IPS DF 19.7 (cell line): ENCODE measurements at places on chromosomes 3 and 15.

DNA sequence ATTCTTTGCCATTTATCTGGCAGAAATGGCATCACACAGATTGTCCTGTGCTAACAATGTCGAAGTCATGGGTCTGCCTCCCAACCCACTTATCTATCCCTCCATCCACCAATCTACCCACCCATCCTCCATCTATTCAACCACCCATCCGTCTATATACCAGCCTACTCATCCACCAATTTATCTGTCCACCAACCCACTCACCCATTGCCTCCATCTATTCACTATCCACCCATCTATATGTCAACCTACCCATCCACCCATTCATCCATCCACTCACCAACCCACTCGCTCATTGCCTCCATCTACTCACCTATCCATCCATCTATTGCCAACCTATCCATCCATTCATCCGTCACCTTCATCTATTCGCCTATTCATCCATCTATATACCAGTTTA, 521.2 kb downstream of the SHQ1 start:
- no peak for DNase-seq

DNA sequence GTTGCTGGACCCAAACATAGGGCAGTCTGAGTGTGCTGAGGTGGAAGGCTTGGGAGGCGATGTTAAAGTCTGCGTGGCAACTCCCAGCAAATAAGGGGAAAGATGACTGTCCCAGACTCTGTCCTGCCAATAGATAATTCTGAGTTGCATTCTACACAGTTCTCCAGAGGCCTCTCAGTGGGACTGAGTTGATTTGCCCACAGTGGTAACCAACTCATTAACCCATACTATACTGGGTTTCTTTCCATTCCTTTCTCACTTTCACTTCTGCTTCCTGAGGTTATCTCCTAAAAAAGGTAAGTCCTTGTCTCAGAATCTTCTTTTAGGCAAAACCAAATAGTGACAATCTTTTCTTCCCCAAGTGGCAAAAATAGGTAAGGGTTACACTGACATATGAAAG, 549.9 kb upstream of the DPPA4 start:
- DNase-seq: no peak

DNA sequence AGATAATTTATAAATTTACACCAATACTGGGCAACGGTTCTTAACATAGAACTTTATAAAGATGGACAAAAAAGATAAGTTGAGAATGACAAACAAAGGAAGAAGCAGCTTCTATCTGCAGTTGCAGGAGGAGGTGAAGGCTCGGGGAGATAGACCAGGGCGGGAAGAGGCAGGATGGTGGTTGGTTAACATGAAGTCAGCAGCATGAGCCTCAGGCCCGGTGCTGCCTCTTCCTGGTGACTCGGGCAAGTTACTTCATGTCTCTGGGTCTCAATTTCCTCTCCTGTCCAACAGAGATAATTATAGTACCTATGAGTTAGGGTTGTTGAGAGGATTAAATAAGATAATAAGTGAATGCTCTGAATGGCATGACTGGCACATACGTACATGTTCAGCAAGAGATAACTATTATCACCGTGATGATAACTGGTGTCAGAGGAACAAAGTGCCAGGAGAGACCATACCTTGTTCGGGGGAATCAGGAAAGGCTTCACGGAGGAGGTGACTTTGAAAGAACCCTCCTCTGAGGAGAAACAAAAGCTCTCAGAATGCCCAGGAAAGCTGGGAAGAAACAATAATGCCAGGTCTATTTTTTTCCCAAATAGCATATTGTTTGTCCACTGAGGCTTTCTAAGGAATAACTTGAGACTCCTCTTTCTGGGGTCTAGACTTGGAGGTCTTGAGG, 4.4 kb downstream of the PAK6 start:
- no peak for DNase-seq

GRCh38 chr3:195285372-195285771, 14.4 kb upstream of the XXYLT1 start:
- no peak for DNase-seq

DNA sequence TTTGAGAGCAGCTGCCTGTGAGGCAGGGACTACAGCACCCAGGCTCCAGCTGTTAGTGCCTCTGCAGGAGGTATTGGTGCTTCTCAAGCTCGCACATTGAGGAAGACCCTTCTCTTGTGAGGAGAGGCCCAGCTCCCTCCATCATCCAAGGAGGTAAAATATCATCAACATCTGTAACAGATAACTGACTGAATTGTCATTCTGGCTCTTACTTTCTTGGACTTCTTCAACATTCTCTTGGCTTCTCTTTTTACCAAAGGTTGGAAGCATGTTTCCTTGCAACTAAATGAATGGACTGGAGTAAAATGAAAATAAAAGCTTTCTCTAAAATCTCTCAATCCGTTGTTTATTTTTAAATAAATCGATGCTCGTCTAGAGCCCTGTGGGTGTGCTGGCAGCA, 53.1 kb upstream of the PXYLP1 start:
- no peak for DNase-seq

DNA sequence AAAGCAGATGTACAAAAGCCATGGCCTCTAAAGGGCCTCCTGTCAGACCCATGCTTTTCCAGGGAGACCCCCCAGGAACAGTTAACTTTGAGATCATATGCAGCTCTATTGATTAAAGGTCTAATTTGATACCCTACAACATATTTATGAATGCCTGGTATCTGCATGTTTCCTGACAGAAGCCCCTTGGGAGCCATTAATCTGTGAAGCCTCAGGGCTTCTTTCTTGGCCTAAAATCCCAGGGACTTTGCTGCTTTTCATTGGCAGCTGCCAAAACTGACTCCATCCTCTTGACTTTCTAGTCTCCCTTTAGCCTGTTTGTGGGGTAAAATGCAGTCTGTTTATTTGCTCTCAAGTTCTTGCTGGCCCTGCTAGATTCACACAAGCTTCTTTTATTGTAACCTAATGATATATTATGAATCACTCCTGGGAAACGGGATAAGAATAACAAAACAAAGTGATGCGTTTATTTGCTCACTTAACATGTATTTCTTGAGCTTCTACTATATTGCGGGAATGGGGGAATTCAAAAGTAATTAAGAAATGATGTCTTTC, 257.0 kb downstream of the LSAMP start:
- DNase-seq: no peak

DNA sequence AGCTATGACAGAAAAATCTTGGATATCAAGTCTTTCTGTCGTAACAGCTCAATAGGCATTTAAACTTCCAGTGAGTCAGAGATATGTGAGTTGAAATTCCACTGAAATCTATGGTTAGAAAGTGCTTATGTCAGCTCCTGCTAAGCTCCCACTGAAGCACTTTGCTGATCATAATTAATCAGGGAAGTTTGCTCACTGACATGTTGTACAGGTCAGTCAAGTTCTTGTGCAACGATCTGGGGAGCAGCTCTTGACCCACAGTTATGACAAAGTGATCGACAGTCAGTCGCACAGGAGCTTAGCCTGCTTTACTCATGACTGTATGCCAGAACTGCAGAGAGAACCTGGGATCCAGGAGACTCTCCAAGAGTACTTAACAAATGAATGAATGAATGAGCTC, 453.5 kb downstream of the SOX2 start:
- no peak for DNase-seq

DNA sequence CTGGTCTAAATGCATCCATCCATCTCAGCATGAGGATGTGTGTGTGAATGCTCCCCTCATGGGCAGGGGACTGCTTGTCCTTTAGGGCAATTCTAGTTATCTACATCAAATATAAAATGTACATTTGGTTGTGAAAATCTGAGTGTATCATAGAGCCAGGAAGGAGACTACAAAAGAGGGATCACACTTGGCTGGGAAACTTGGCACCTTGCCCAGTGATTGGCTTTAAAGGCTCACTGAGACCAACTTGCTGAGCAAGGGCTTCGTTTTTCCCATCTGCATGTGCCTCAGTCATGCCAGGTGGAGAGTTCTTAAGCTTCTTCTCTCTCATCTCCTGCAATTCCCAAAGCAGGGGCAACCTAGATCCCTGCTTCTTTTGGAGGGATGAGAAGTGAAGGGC, 5.2 kb downstream of the CAPN3 start:
- DNase-seq: no peak

DNA sequence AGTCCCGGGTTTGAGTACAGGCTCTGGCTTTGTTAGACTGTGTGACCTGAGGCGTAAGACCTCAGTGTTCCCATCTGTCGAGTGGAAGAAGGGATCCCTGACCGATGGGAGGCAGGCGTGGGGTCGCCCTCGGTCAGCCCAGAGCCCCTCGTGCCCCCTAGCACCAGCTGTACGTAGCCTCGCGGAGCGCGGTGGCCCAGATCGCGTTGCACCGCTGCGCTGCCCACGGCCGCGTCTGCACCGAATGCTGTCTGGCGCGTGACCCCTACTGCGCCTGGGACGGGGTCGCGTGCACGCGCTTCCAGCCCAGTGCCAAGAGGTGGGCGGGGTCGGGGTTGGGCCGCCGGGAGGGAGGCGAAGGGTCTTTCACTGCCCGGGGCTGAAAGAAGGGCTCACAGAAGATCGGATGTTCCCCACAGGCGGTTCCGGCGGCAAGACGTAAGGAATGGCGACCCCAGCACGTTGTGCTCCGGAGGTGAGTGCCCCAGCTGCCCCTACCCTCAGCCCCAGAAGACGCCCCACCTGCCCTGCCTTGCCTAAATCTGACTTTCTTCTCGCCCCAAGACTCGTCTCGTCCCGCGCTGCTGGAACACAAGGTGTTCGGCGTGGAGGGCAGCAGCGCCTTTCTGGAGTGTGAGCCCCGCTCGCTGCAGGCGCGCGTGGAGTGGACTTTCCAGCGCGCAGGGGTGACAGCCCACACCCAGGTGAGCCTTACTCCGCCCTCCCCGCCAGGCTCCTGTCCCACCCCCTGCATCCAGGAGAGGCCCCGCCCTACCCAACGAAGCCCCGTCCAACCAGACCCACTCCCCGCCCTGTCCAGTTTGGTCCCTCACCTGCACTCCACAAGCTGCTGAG, 3.5 kb upstream of the LSMEM2 start:
- DNase-seq: no peak

- DNase-seq: no peak
Observed at GRCh38 chr15:52329987-52330386, 34.4 kb upstream of the MYO5C start.

GRCh38 chr3:142031575-142031974, 117.8 kb downstream of the TFDP2 start:
- DNase-seq: no peak

- DNase-seq: no peak
Observed at GRCh38 chr3:13163848-13164382, 90.7 kb upstream of the IQSEC1 start.

GRCh38 chr15:40204100-40204499, 34.8 kb upstream of the PAK6 start:
- no peak for DNase-seq

DNA sequence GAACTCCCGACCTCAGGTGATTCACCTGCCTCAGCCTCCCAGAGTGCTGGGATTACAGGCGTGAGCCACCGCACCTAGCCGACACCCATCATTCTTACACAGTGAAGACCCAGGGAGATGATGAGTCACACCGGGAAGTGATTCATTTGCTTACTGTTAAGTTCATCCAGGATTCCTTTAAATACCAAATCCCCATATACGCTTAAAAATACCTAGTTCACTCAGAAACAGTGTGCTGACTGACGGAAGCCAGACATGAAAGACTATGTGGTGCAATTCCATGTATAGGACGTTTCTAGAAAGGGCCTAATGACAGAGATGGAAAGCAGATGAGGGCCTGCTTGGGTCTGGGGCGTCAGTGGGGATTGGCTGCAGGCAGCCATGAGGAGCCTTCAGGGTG, 75.2 kb downstream of the APBA2 start:
- DNase-seq: no peak

- no peak for DNase-seq
Observed at GRCh38 chr15:25019434-25019833, 64.6 kb downstream of the SNRPN start.

DNA sequence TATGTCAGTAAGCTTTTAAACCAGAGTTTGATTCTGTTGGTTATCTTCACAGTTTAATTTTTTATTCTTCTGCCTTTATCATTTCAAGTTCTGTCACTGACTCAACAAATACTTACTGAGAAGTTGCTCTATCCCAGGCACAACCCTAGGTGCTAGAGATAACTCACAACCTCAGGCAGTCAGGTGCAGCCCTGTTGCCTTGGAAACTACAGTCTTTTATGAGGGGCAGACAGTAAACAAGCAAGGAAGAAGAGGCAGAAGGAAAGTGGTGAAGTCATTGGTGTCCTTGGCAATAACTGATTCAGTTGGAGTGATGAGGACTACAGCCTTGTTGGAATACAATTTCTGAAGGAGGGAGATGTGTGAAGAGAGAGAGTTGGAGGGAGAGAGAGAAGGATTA, 142.1 kb upstream of the LRTM1 start:
- no peak for DNase-seq
